Upper lobe of right lung (tissue), 1 donor: ENCODE measurements at places on chromosomes 3 and 15.
A peak's percentile ranks its signal among the peaks of the same experiment; 100 is the strongest.

GRCh38 chr3:73056014-73056844 is 5.2 kb upstream of the EBLN2 start:
- peaks cover 3% of the 10 kb centered on the region for H3K36me3 ChIP-seq
- no peak for DNase-seq
- H3K27ac ChIP-seq = no peak overlapping the region
- H3K27me3 ChIP-seq = no peaks in the 10 kb centered on the region
- H3K4me3 ChIP-seq = no peak overlapping the region

- H3K4me3 ChIP-seq = no peak overlapping the region
- H3K4me1 ChIP-seq = no peaks in the 10 kb centered on the region
- DNase-seq = no peak
- H3K36me3 ChIP-seq = no peaks in the 10 kb centered on the region
These were observed 39.4 kb upstream of the LMOD3 start for GRCh38 chr3:69161587-69162307.

GRCh38 chr15:64443747-64444621 is 16.4 kb upstream of the ZNF609 start:
- no peaks in the 10 kb centered on the region for H3K27me3 ChIP-seq
- no peak overlapping the region for H3K4me3 ChIP-seq
- H3K36me3 ChIP-seq = peaks cover 28% of the 10 kb centered on the region

GRCh38 chr3:71873093-71873611 is 88.2 kb upstream of the PROK2 start:
- H3K4me1 ChIP-seq = peaks cover 6% of the 10 kb centered on the region
- no peak overlapping the region for H3K4me3 ChIP-seq
- H3K27ac ChIP-seq = no peak overlapping the region
- H3K36me3 ChIP-seq = no peaks in the 10 kb centered on the region

DNA sequence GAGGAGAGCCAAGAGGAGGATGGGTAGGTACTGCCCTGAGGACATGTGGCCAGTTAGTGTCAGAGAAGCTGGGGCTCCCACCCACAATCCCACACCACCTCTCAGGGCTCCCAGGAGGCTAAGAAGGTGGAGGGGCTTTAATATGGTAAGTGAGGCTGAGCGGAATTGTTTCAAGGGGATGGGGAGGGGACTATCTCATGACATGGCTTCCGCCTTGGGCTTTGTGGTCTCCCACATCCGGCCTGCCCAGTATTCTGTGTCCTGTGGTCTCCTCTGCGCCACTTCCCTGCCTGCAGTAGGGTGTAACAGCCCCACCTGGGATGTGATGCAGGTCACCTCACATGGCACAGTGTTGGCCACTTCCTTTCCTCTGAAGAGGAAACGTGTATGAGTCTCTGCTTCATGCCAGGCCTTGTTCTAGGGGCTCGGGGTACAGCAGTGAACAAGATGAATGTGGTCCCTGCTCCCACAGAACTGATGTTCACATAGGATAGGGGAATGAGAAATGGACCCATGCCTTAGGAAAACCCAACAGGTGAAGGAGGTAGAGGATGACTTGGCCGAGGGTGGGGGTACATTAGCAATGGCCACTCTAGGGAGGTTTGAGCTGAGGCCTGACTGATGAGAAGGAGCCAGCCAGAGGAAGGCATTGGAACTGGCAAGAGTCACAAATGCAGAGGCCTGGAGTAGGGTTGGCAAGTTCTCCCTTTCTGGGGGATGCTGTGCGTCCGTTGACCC is 3.2 kb downstream of the NEIL1 start:
- no peaks in the 10 kb centered on the region for H3K27me3 ChIP-seq
- peak; percentile 38 for DNase-seq
- no peak overlapping the region for H3K27ac ChIP-seq
- no peak overlapping the region for H3K4me3 ChIP-seq
- H3K36me3 ChIP-seq = peaks cover 4% of the 10 kb centered on the region
